Iris pigment epithelial cell (primary cell): ENCODE measurements at places on chromosomes 2 and 18.

DNA sequence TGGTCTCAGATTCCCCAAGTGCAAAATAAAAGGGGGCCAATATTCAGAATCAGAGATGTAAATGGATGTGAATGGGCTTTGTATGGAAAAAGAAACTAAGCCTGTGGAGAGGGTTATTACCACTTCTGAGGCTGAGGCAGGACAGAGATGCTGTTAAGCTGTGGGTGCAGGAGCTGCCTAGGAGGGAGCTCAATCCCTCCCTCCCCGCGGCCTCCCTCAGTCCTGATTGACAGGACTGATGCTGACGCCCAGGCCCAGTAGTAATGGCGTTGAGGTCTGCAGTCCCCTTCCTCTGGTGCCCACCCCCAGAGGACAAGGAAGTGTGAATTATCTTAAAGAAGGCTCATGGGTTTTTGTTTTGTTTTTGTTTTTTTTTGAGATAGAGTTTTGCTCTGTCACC, 40.4 kb downstream of the PSD4 start:
- no peak for DNase-seq

DNA sequence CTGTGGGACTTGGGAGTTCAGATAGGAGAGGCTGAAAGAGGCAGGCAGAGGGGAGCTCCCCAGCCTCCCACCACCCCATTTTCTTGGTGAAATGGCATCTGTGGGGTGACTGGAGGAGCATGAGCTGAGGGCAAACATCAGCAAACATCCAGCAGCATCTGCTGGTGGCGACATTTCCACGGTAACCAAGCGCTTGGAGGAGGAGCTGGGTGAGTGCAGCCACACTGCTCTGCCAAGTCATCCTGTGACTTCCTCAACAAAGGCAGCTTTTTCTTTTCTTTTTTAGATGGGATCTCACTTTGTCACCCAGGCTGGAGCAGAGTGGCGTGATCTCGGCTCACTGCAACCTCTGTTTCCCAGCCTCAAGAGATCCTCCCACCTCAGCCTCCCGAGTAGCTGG, 5.6 kb downstream of the TXNL4A start:
- DNase-seq = peak; percentile 61

DNA sequence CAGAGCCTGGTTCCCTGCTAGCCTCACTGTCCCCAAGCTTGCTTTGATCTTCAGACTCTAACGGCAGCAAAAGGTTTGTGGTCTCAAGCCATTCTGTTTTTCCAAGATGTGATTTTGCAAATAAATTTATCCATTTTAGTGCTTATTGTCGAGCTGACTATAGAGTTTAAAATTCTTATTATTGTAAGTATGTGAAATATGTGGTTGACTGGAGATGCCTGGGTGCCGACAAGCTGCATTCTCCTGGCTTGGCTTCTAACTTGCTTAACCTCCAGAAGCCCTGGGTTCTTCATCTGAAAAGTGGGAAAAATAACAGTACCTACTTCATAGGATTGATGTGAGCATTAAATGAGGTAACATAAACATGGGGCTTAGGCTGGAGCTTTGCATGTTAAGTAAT, 9.9 kb upstream of the EDAR start:
- DNase-seq = peak; percentile 59

GRCh38 chr2:158570869-158571268, 114.1 kb downstream of the PKP4 start:
- no peak for DNase-seq

- no peak for DNase-seq
These were observed 7.5 kb downstream of the PROM2 start for GRCh38 chr2:95281786-95282185.

DNA sequence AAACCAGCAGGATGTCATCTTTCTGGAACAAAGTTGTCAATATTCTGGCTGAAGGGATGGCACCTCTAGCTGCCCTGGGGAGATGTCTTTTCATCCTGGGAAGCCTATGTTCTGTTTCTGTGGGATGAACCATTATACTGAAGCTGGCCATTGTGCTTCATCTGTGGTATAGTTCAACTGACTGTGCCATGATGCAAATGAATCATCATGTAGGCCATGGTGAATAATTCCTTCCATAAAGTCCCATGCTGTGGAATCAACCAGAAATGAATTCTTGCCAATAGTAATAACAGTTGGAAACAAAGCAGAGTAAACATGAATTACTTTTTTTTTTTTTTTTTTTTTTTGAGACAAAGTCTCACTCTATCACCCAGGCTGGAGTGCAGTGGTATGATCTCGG, 64.1 kb upstream of the CNGA3 start:
- no peak for DNase-seq
